Fibroblast of lung (primary cell): ENCODE measurements at places on chromosomes 3 and 15.

DNA sequence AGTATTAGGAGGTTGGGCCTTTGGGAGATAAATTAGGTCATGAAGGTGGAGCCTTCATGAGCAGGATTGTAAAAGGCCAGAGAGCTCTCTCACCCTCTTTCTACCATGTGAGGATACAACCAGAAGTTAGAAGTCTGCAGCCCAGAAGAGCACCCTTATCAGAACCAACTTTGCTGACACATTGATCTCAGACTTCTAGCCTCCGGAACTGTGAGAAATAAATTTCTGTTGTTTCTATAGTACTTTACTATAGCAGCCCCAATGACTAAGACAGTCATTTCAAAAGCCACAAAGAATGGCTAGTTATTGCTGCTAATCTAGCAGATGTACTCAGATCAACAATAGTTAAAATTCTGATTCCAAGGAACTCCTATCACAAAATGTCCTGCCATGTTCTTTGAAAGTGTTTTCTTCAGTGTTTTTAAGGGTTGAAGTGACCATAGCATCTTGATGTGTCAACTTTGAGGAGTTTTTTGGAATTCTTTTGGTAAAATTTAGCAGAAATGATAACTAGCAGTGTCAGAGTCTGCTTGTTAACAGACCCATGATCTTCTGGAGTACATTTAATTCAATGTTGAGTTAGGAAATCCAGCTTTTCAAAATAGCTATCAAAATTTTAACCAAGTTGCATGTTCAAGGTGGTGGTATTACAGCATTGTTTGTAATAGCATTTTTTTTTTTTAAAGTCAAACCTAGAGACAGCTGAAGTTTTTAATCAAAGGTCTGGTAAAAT is 10.3 kb downstream of the DZIP3 start:
- DNase-seq: no peak

DNA sequence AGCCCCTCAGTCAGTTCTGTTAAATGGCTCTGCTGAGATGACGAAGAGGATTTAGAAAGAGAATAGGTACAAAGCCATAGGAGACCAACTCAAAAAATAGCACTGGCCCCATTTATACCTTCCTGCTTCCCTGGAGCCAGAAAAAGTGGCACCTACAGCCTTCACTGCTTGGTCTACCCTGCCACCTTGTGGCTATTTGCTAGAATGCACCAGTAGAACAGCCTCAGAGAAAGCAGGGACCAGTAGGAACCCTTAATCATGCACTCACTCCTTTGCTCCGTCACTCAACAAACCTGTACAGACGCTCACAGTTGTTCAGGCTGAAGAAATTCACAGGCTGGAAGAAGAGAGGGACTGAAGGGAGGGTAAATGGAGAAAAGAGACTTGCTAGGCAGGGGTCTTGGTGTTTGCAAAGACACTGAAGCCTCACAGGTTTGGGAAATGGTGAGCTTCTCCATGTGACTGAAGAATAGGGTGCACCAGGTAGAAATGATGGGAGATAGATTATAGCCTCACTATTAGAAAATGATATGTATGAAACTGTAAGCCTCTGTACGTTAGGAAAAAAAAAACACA is 12.1 kb upstream of the RTP2 start:
- DNase-seq: peak; percentile 74

- DNase-seq: no peak
These were observed 20.4 kb downstream of the BMF start for GRCh38 chr15:40087991-40088928.

GRCh38 chr3:177745607-177746005 is 548.3 kb upstream of the TBL1XR1 start:
- no peak for DNase-seq

DNA sequence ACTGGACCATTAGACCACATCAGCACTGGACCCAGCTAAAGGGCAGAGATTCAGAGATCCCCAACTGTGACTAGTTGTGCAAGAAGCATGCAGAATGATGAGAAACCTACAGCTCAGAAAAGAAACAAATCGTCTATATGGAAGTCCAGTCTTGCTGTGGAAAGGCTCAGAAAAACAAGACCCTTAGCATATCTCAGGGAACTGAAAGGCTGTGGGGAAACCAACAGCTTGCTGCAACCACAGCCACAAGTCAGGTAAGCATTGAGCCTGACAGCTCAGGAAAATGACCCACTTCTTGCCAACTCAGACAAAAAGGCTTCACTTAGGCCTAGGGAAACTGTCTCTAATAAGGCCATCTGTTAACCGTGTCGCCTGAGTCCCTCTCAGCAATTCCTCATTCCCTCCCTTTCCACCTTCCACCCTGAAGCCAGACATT is 145.6 kb downstream of the LSAMP start:
- no peak for DNase-seq

- DNase-seq: no peak
These were observed 41.3 kb upstream of the LYZL4 start for GRCh38 chr3:42451546-42452230.

DNA sequence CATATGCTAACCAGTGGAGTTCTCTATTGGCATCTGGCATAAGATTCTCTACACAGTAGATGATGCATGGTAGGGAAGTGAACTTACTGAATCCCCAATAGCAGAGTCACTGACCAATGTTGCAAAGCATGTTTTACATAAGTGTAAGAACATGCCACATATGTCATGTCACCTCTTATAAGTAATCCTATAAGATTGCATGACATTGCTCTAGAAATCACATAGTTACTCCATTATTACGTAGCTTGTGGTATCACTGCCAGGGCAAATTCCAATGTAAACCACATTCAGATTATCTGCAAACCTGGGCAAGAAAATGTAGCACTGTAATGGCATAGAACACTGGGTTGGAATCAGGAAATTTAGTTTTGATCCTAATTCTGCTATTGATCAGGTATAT is 198.2 kb upstream of the UMPS start:
- DNase-seq: peak; percentile 58

GRCh38 chr3:11136830-11137626 is 17.3 kb upstream of the HRH1 start:
- DNase-seq: peak; percentile 100
